ENCODE measurements at places on chromosomes 5 and 9.

DNA sequence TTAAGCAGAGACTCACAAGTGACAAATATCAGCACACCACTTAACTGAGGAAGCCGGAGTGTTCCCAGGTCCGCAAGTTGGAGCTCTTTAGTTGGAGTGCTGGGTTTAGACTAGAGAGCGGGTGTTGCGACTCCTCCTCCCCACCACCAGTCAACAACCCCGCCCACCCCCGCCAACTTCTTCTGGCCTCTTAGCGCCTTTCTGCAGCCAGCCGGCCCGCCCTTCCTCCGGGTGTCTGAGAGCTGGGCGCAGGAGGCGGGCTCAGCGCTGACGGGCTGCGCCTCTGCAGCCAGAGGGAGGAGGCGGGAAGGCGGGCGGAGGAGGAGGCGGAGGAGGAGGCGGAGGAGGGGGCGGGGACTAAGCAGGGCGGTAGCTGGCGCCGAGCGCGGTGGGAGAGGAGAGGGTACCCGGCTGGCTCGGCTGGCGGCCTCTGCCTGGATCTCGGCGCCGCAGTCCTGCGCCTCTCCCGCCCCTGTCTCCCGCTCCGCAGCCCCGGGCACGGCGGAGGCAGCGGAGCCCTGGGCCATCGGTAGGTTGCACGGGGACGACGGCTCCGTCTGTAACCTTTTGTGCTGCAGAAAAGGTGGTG, at the start of gene MACIR:
Gene MACIR, plus strand, starts transcription at position 396 of the 589 bp plus-strand sequence. CDS start 17,157 bp downstream, outside the sequence.
- peak; percentile 93 for DNase-seq

DNA sequence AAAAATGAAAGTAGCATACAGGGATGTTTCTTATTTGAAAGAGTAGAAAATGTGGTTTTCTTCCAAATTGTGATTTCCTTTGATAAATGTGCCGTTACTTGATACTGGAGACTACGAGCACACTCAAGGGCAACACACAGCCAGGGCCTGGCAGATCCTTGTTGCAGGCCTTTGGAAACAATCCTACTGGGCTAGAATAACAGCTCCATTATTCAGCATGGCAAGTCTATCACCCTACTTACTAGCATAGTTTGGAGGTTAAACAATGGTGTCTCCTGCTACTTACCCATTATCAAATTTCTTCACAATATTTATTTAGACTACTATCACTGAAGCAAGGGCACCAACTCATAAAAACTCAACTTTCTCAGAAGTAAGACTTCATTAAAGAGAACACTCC, 140.8 kb upstream of the ZNF608 start:
- DNase-seq, result no peak

DNA sequence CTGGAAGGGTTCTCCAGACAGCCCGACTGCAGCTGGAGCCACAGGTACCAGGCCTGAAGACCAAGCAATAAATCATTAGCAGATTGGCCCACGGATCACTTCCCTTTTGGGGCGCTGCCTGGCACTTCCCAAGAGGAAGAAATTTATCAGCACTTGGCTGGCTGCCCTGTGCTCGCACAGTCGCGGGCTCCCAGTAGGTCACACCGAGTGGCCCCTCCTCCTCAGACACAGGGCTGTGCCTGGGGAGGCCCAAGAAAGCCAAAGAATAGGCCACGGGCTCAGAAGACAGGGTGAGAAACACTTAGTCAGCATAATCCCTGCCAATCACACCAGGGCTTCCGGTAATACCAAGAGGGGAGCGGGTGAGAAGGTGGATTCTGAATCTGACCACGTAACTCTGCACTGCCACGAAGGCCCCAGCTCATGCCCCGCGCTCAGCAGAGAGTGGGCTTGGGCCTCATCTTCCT, 115.7 kb upstream of the MSX2 start:
- no peak for DNase-seq

GRCh38 chr9:137406876-137407589, 15.9 kb downstream of the EXD3 start:
- DNase-seq, result peak; percentile 39

GRCh38 chr5:176532795-176533194, 4.4 kb downstream of the RNF44 start:
- no peak for DNase-seq

DNA sequence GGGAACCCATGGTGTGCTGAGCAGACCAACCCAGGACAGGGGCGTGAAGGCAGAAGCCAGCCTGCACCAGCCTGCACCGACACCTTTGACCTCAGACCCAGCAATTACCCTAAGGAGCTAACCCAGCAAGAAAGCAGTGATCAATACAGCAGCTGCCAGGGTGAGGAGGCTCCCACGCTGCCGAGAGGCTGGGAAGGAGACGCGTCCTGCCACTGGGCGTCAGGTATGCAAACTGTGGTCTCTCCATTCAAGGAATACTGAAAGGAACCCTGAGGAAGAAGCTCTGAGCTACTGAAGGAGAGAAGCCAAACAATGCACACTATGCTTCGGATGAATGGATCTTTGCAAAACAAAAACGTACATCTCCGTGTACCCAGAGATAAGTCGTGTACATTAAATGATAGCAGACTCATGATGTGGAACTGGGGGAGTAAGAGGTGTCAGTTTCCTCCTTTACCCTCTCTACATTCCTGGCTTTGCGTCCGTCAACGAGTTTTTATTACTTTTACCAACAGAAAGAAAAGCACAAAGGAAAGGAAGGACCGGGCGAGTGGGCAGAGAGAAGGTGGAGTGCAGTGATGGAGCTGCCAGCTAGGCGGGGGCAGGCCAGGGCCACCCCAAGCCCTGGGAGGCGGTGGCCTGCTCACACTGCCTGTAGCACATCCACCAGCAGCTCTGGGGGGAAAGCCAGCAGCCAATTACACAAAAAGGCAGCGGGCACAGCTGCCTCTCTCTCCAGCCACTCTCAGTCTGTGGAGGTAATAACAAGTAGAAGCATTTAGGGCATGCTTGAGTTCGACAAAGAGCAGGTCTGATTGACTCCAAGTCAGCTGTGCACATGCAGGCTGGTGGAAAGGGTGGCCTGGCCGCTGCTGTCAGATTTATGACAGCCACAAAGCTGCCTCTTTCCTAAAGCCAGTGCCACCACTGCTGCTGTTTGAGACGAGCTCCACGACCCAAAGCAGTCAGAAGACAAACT, 29.3 kb downstream of the RASGEF1C start:
- DNase-seq, result no peak

DNA sequence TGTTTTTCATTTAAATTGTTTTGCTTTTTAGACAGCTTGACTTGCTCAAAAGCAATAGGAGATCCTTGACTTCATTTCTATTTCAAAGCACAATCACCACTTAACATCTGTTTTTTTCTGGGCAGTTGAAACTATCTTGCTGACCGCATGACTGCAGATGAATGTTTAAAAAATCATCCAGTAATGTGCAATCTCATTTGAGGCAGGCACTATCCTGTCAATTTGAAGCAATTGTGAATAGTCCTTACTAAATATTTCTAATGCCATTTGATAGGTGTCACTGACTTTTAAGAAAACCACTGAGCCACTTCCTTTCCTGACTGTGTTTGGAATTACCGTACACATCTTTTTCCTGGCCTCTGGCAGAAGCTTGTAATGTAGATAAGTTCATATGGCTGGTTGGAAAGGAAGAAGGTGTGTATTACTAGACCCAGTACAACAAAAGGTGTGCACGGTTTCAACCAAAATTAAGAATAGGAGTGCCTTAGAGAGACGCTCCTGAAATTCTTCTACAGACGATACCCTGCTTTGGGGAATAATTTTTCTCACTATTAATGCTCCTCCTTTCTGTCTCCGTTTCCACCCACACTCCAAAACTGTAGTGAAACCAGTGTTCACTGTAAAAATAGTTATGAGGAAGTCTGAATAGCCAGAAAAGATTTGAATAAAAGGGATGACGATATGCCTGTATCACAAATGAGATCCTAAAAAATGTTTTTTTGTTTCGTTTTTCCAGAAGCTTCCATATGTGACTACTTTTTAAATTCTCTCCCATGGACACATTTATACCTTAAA, 136.7 kb upstream of the MOCS2 start:
- DNase-seq, result no peak

DNA sequence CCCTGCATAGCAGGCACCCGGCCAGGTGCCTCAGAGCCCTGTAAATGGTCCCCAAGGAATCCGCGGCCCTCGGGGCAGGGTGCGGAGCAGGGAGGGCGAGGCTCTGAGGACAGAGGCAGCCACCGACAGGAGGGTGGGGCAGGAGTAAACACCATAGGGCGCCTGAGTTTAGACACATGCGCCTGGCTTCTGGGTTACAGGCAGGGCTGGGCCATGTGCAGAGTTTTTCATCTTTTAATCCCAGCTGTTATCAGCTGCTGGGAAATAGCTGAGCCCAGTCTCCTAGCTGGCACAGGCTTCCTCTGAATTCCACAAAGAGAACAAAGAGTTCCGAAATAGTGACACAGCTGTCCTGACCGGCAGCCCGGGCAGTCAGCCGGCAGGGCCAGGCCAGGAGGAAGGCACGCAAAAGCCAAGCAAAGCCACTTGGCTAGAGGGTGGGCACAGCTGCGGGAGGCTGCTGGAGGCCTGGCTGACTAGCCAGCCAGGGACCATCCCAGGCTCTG, 98.9 kb upstream of the PHYKPL start:
- DNase-seq, result peak; percentile 92

GRCh38 chr5:34728236-34728635, 72.1 kb downstream of the RAI14 start:
- DNase-seq, result no peak

- peak; percentile 77 for DNase-seq
Measured at GRCh38 chr9:129885670-129886106, 50.4 kb downstream of the USP20 start.

DNA sequence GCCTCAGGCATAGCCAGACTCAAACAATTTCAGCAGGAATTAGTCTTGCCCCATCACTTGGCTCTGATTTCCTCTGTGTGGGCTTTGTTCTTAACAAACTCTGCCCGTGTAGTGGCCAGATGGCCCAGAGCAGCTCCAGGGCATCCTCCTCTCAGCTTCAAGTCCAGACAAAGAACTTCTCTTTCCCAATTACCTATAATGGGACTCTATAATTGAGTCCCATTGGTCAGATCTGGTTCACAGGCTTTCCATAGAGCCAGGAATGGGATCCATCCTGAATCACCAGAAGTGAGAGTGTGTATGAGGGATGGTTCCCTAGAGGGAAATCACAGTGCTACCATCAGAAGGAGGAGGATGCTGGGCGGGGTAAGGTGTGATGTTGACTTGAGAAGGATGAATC, 515.8 kb downstream of the KIF4B start:
- DNase-seq, result no peak

DNA sequence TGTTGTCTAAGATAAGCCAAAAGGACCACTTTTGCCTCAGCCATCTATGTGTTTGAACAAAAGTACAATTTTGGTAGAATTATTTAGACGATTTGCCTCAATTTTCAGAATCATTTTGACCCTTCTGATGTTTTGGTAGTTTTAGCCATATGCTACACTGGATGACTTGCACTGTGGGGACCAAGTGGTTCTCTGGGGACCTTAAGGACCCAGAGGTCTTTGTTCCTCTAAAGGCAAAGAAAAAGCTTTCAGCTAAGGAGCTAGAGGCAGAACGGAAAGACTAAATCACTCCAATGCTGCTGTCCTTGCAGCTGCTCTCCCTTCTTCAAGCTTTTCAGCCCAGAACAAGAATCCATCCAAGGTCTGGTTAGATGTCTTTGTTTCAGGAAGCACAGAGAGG, 51.0 kb upstream of the APC start:
- DNase-seq, result no peak

- DNase-seq, result no peak
Measured at GRCh38 chr5:36741128-36741527, 134.7 kb downstream of the SLC1A3 start.

GRCh38 chr5:179343719-179344430, 1.4 kb downstream of the ADAMTS2 start:
- DNase-seq, result no peak

DNA sequence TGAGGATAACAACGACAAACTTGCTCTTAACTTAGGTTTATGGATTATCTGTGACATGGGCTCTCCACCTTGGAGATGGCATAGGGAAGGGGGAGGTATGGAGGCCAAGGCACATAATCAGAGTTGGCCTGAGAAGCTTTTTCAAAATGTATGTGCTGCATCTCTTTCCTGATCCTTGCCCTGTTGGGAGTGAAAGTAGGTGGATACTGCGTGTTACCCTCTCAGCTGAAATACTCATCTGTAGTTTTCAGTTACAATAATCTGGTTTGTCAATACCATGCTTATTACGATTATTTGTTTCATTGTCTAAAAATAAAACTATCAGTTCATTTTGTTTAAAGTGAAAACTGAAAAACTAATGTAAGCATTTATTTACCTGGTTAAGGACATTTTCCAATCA, 86.7 kb downstream of the SLC44A1 start:
- no peak for DNase-seq

- no peak for DNase-seq
Measured at GRCh38 chr9:16429671-16430070, 440.8 kb downstream of the BNC2 start.

- DNase-seq, result no peak
Measured at GRCh38 chr9:110291921-110292557, 35.7 kb upstream of the TXN start.

GRCh38 chr5:39740404-39740803, 315.6 kb upstream of the DAB2 start:
- DNase-seq, result no peak

- peak; percentile 67 for DNase-seq
Measured at GRCh38 chr5:176543428-176544182, 5.5 kb upstream of the CDHR2 start.

- DNase-seq, result no peak
Measured at GRCh38 chr9:93591301-93592007, 15.1 kb downstream of the PHF2 start.

DNA sequence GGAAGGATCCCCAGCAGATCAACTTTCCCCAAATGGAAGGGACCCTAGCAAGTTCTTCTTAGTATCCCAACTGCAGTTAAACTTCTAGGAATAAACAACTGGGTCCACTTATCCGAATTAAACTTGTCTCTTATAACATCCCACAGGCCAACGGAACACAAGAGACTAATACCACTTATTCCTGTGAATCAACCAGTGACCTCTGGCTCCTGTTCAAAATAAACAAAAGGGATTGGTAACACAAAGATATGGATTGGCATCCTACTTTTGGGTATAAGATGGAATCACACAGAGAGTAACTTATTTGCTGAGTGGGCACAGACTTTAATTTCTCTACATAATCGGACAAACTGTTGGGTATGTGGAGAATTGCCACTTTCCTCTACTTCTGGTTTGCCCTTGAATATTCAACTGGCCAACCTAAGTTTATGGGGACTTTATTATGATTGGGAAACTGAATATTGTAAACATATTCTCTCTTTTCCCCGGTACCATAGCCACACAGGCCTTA, 12.4 kb upstream of the PAIP1 start:
- DNase-seq, result no peak

DNA sequence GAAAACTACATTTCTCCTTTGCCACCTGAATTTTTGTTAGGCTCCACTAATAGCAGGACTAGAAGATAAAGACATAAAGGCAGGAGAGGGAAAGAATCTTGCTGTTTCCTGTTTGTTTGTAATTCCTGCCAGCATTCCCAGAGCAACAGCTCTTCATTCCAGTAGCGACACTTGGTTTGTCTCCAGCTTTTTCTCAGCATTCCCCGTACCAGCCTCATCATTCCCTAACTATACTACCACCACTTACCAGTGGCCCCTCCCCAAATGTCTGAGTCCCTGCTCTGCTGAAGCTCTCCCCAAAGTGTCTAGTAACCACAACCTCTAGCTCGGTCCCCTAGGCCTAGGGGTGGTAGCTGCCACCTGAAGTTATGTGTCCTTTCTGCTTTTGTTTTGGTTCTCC, 18.6 kb downstream of the CETN3 start:
- DNase-seq, result no peak
